ENCODE measurements at places on chromosomes 12 and 14.

GRCh38 chr12:116323406-116324386 is 46.2 kb upstream of the MED13L start:
- H3K36me3 ChIP-seq, result no peaks in the 10 kb centered on the region
- H3K4me1 ChIP-seq, result no peaks in the 10 kb centered on the region
- no peak overlapping the region for H3K4me3 ChIP-seq

- no peaks in the 10 kb centered on the region for H3K27me3 ChIP-seq
- no peak overlapping the region for H3K27ac ChIP-seq
- DNase-seq, result no peak
- no peaks in the 10 kb centered on the region for H3K36me3 ChIP-seq
- H3K4me3 ChIP-seq, result no peak overlapping the region
- no peaks in the 10 kb centered on the region for H3K4me1 ChIP-seq
Observed at GRCh38 chr14:85487215-85487614, 42.7 kb upstream of the FLRT2 start.

- no peak overlapping the region for H3K27ac ChIP-seq
- no peak overlapping the region for H3K4me3 ChIP-seq
- no peaks in the 10 kb centered on the region for H3K27me3 ChIP-seq
- H3K4me1 ChIP-seq, result no peaks in the 10 kb centered on the region
- DNase-seq, result no peak
Observed at GRCh38 chr12:131040491-131040890, 86.8 kb downstream of the ADGRD1 start.

GRCh38 chr12:95959107-95959506 is 16.0 kb downstream of the AMDHD1 start:
- DNase-seq, result no peak
- no peaks in the 10 kb centered on the region for H3K27me3 ChIP-seq
- H3K4me1 ChIP-seq, result 0 out of 2 replicates have a peak, but pooled peaks cover 1% of the 10 kb centered on the region
- H3K4me3 ChIP-seq, result no peak overlapping the region
- H3K27ac ChIP-seq, result no peak overlapping the region

- no peaks in the 10 kb centered on the region for H3K27me3 ChIP-seq
- no peak overlapping the region for H3K27ac ChIP-seq
- no peaks in the 10 kb centered on the region for H3K4me1 ChIP-seq
Observed at GRCh38 chr14:42421377-42422078, 814.9 kb downstream of the LRFN5 start.

GRCh38 chr12:8912914-8913313 is 1.4 kb upstream of the PHC1 start:
- H3K4me1 ChIP-seq, result peaks cover 4% of the 10 kb centered on the region
- DNase-seq, result no peak
- 0 out of 2 replicates have a peak, but pooled peaks cover 3% of the 10 kb centered on the region for H3K36me3 ChIP-seq
- no peaks in the 10 kb centered on the region for H3K27me3 ChIP-seq
- H3K27ac ChIP-seq, result peak overlapping the region; percentile 93

Measured in iPS DF 6.9 (cell line).